ENCODE measurements at places on chromosomes 1 and 21.
A peak's percentile ranks its signal among the peaks of the same experiment; 100 is the strongest.

DNA sequence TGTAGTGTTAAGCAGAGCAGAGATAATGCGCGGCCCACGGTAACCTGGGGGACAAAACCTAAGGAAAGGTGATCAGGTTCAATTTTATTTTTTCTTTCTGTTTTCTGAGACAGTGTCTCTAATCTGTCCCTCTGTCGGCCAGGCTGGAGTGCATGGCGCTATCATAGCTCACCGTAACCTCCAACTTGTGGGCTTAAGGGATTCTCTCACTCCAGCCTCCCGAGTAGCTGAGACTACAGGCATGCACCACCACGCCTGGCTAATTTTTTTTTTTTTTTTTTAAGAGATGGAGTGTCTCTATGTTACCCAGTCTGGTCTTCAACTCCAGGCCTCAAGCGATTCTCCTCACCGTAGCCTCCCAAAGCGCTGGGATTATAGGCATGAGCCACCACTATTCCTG, 724 bp upstream of the ANKRD35 start:
- peak; percentile 10 for DNase-seq

DNA sequence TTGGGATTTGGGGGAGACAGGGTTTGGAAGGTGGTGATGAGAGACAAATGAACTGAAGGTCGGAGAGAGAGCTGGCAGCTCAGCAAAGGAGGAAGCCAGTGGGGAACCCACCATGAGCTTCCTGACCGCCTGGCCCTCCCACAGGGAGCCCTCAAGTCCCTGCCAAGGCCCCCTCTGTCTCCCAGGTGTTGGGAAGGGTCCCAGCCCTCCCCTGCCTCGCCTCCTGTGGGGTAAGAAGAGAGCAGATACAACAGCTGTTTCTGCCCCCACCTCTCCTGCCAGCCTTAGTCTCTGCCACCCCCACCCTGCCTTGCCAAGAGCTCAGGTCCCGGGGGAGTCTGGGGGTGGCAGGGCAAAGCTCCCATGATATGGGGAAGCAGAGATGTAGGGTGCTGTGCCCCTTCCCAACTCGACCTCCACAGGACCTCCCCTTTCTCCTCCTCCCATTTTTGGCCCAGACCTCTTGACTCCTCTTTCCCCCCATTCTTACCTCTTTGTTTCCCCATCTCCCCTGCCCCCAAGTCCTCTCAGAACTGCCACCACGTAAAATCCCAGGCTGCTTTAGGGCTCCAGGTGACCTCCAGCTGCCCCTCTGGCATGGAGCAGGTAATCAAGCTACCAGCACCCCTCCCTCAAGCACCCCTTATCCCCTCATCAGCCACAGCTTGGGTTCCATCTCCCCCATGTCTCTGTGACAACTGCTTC, 556 bp downstream of the S100A1 start:
- no peak for DNase-seq

- no peak for DNase-seq
These were observed 7.3 kb upstream of the GRIK1 start for GRCh38 chr21:29947119-29947518.

GRCh38 chr1:19414515-19415121, 70.7 kb downstream of the CAPZB start:
- DNase-seq, result no peak

- DNase-seq, result no peak
These were observed 436.4 kb downstream of the DISC1 start for GRCh38 chr1:232062967-232063366.

DNA sequence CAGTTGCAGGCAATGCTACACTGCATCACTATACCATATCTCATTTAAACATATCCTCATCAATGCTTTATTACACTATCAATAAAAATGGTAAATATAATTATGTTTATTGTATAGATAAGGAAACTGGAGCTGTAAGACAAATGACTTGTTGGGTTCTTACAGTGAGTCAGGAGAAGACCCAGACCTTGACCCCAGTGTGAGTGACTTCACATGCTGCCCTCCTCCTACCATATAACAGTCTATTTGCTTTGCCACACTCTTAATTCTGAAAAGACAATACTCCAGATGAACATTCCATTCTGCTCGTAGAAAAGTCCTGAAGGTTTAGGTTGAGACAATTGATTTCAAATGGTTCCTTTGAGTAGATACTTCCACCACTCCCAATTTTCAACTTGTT, 550.5 kb downstream of the PLPP3 start:
- no peak for DNase-seq

- DNase-seq, result no peak
These were observed 690.7 kb downstream of the ADGRL2 start for GRCh38 chr1:82491301-82492048.

- DNase-seq, result no peak
These were observed 17.2 kb upstream of the NCF2 start for GRCh38 chr1:183607322-183607980.

DNA sequence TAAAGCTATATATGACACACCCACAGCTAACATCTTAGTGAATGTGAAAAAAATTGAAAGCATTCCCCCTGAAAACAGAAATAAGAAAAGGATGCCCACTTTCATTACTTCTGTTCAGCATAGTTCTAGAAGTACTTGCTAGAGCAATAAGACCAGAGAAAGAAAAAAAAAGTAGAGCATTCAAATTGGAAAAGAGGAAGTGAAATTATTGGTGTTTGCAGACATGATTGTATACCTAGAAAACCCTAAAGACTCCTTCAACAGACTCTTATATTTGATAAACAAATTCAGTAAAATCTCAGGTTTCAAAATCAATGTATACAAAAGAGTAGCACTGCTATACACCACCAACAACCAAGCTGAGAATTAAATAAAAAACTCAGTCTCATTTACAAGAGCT, 1461.0 kb downstream of the AMY1C start:
- no peak for DNase-seq

DNA sequence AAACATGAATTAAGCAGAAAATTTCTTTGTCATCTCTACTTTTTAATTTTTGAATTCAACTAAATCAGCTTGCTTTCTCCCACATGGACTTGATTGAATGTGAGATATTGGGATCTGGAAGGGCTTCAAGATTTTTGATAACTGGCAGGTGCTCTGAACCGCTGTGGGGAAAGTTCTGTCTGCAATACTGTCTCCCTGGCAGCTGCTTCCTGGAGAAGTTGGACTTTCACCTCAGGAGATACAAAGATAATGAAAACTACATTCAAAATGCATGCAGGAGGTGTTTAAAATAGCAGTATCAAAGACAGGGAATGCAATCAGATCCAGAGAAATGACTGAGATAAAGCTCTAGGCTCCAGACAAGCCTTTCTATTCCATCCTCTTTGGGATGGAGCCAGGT, 338.3 kb downstream of the NEGR1 start:
- DNase-seq, result no peak

GRCh38 chr1:152189657-152190442, 30.8 kb upstream of the RPTN start:
- peak; percentile 63 for DNase-seq

All from retina (tissue), 1 donor.